Activated CD4-positive, alpha-beta T cell treated with anti-CD3 and anti-CD28 coated beads, Interleukin-2, amount 50 U/mL, for 16 hours (primary cell): ENCODE measurements at places on chromosomes 2 and 18.
A peak's percentile ranks its signal among the peaks of the same experiment; 100 is the strongest.

DNA sequence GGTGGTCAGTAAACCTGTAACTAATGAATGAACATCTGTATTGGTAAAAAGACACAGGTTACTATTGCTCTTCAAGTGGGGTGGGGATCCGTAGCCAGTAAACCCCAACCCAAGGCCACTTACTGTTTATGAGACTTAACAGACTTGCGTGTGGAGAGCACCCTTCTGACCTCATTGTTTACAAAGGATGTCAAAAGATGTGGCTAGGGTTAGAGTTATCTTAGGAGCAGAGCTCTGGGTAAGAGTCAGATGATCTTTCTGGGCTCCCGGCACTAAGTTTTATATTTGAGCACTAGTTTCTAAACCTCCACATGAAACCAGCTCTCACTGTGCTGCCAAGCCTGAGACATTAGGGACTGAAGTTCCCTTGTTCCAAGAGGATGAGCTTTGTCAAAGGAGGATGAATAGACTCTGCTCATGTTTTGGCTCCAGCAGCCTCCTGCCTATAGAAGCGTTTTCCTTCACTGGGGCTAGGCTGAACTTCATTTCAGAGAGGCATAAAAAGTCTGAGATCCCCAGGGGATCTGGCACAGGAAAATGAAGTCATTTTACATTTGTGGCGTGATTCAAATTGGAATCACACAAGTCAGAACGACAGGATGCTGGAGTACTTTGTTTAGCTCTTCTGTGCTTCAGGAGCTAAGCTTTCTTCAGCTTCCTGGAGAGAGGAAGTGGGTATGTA lies 403.1 kb upstream of the TRIB2 start:
- DNase-seq, result no peak

DNA sequence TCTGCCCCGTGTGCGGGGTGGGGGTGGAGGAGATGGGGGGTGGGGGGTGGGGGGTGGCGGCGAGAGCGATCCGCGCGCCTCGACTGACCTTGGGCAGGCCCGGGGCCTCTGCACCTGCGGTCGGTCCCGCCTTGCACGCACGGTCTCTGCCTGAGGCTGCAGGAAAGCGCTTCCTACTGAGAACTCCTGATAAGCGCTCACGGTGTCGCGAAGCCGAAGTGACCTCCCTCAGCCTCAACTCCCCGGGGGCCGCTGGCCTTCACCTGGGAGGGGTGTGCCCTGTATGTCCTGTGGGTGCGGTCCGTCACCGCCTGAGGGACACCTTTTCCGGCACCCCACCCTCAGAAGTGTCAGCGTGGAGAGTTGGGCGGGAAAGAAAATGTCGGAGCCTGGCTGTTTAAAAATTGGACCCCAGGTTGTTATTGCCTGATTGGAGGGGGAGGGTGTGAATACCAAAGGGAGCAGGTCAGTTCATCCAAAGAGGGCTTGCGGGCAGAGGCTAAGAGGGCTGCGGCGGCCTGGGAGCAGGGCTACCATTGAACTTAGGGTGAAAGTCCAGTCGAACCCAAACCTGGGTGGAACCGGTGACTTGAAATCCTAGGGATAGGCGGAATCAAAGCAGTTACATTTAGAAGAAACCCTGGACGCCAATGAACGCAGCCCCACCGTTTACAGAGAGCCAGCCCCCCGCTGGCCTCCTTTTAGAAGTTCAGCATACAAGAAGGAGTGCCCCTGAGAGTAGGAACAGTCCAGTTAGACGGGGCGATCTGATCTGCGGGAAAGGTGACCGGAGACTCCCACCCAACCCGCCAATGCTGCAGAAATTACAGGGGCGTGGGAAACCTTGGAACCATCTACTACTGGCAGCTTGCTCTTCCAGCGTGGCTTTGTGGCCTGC lies 1.2 kb downstream of the MAL start:
- DNase-seq, result no peak

- no peak for DNase-seq
Measured at GRCh38 chr2:43778233-43778632, 4.4 kb downstream of the DYNC2LI1 start.

DNA sequence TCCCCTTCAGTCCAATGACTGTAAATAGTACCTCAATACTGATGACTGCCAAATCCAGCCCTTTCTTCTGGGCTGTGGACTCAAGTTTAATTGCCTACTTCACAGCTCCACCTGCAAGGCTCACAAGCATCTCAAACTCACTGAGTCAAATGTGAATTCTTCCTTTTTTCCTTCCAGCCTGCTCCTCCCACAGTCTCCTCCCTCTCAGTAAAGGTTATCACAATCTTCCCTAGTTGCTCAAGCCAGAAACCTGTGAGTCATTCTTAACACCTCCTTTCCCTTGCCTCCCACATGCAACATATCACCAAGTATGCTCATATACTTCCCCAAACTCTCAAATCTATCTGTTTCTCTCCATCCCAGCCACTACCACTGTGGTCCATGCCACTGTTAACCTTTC lies 3.7 kb upstream of the MFSD6 start:
- peak; percentile 55 for DNase-seq

GRCh38 chr2:168127371-168127770 lies 120.0 kb downstream of the STK39 start:
- DNase-seq, result no peak

DNA sequence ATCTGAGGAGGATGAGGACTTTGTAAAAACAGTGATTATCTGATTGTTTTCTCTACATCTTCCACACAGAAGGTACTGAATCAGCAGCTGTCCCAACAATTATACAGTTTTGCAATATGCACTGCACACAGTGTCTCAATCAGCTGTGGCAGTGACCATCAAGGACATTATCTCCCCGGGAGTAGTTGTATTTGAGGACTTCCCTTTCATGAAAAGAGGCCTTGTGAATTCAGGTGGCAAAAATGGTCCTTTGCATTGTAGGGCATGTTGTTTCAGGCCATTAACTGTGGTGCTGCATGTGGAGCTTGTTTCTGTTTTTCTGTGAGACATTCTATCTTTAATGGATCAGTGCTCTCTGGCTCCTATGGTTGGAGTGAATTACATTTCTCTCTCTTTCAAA lies 779.4 kb upstream of the FSHR start:
- DNase-seq, result no peak

GRCh38 chr2:236769981-236770671 lies 200.5 kb downstream of the ACKR3 start:
- DNase-seq, result no peak

- DNase-seq, result no peak
Measured at GRCh38 chr2:198327526-198327925, 523.1 kb downstream of the PLCL1 start.

DNA sequence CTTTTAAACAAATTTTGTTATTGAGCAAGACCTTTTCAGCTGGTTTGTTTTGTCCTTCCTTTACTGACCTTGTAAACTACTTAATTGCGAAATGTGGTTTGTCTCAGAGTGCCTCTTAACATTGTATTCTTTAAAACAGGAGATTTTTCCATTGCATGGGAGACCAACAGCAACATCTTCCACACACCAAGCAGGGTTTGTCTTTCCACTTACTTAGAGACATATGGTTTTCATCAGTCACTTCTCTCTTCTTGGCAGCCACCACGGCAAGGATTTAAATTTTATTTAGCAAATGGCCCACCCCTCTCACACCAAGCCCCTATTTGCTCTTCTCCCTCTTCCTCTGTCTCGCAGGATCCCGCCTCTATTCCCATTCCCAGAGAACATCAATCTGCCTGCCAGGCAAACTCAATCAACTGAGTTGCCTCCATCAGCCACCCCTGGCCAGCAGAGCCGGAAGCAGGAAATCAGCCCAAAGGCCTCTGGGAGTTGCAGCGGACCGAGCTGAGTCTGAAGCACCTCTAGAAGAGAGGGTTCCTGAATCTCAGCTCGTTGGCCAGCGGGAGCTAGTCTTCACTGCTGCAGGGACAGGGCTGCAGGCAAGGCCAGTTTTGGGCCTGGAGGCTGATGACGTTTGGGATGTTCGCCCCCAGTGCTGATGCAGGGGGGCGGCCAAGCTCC lies 11.3 kb upstream of the CIB4 start:
- no peak for DNase-seq

- DNase-seq, result no peak
Measured at GRCh38 chr2:195830968-195831950, 174.2 kb downstream of the SLC39A10 start.

GRCh38 chr2:21761361-21761760 lies 637.6 kb downstream of the TDRD15 start:
- DNase-seq, result no peak

DNA sequence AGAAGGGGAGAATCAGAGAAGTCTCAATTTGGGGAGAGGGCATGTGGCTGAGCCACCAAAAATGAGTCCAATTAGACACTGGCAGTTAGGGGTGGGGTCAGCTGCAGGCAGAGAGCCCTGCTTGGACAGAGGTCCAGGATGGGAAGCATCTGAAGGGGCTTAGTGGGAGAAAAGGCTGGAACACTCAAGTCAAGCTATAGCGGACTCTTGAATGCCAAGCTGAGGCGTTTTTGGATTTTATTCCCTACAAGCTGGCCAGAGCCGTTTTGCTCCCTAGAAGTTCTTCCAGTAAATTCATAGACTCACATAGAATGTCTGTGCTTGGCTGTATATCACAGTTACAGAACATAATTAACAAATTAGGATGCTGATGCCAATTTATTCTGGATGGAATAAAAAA lies 172.8 kb downstream of the ACOXL start:
- DNase-seq, result no peak

DNA sequence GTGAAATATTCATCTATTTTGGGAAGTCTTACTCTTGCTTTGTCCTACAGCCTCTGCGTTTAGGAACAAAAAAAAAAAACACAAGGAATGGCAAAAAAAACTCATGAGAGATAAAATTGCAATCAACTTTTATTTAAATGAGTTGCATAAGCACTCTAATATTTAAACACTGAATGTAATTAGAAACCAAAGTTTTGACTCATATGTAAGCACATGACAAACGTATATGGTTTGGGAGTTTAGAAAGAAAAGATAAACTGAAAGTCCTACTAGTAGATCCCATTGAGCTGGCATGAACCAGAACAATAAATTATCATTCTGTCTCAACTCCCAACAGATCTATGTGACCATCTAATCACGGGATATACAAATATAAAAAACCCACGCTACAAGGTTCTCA lies 44.8 kb downstream of the REV1 start:
- DNase-seq, result peak; percentile 2

DNA sequence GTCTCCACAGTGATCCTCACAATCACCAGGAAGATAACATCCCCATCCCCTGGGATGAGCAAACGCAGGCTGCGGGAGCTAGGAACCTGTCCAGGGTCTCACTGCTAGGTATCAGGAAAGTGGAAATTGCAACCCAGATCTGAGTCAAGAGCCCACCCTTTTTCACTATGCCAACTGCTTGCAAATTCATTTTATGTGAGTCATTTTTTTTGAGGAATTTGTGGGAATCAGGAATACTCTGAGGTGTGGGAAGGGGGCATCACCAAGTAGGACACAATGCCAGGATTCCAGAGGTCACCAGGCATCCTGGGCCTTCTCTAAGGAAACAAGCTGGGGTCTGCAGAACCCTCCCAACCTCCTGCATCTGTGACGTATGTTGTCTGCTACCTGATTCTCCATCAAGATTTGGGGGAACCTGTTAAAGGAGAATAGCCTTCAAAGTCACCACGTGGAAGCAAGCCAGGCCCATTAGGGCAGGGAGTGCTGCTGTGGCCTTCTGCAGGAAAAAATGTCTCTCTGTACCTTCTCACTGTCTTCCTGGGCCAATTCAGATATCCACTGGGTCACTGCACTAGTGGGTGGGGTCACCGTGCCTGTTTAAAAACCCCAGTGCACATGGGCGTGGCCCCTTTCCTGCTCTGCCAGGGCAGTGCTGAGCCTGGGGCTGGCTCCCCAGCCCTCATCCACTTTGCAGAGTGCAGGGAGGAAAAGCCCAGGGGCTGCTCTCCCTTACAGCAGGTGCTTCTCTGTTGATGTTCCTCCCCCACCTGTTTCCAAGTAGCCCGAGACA lies 50.2 kb downstream of the MCFD2 start:
- DNase-seq, result no peak

GRCh38 chr18:42113529-42114191 lies 158.6 kb downstream of the PIK3C3 start:
- DNase-seq, result peak; percentile 18

- DNase-seq, result no peak
Measured at GRCh38 chr18:63817441-63818051, 42.3 kb downstream of the SERPINB7 start.

DNA sequence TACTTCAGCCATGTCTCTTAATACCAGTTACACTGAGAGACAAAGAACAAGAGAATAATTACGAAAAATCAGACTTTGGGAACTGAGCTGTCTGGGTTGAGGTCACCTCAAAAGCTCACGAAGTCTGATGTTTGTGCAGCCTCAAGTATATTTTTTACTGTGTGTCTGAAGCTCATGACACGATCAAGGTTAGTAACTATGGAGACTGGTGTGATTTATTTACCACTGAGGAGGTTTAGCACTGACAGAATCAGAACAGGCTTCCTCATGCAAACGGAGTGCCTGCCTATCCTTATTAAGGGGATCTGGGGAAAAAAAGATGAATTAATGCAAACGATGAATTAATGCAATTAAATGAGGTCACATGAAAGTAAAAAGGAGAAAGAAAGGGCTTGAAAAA lies 61.1 kb upstream of the RAPH1 start:
- DNase-seq, result no peak

GRCh38 chr2:183541766-183542165 lies 417.5 kb downstream of the NUP35 start:
- DNase-seq, result no peak

DNA sequence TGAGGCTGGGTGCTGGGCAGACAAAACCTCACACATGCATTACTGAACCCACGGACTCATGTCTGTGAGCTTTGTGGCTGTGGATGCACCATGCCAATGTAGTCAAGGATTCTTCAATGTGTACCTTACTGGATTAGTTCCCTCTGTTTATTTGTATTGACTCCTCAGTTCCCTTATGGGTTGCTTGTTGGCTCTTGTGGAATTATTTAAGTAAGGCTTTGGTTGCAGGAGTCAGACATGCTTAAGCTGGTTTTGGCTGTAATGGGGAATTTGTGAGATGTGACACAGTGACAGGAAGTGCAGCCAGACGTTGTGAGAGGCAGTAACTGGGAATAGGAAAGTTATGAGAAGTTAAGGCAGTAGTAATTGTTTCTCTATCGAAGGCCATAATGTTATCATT lies 13.6 kb upstream of the IL1RN start:
- no peak for DNase-seq

DNA sequence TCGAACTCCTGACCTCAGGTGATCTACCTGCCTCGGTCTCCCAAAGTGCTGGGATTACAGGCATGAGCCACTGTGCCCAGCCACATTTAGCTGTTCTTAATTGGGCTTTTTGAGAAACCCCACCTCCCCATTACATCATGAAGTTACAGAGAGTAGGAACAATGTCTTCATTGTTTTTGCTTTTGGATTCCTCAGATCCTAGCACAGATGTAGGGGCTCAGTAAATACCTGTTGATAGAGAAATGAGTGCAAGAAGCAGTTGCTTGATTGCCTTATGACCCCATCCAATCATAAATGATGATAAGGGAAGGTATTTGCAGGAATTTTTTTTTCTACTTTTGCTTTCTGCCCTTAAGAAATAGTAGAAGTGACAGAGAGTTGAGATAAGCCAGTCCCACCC lies 25.4 kb downstream of the GREB1L start:
- DNase-seq, result no peak

GRCh38 chr2:173326806-173327205 lies 27.9 kb upstream of the CDCA7 start:
- no peak for DNase-seq

GRCh38 chr2:180625006-180625844 lies 355.2 kb upstream of the UBE2E3 start:
- no peak for DNase-seq

- DNase-seq, result no peak
Measured at GRCh38 chr2:128457716-128458115, 139.0 kb upstream of the HS6ST1 start.

GRCh38 chr2:177603768-177604167 lies 211.2 kb downstream of the AGPS start:
- no peak for DNase-seq

- no peak for DNase-seq
Measured at GRCh38 chr2:232316461-232317330, 61.9 kb upstream of the ALPP start.
